ENCODE measurements at places on chromosomes 7 and 10.

DNA sequence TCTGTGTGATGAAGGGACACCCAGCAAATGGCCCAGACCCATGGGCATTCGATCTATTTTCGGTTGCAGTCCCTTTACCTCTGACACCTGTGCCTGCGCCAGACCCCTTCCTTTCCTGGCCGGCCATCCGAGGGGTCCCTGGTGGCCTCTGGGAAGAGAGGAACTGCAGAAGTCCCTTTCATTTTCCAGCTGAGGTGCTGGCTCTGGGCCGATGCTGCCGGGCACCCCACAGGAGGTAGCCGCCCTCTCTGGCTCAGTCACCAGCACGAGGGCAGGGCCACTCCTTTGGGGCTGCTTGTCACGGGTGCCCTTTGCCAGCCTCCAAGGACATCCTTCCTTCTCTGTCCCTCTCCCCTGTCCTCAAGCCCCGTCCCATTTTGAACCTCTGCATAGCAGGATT, 4.2 kb upstream of the ELN start:
- DNase-seq: no peak

DNA sequence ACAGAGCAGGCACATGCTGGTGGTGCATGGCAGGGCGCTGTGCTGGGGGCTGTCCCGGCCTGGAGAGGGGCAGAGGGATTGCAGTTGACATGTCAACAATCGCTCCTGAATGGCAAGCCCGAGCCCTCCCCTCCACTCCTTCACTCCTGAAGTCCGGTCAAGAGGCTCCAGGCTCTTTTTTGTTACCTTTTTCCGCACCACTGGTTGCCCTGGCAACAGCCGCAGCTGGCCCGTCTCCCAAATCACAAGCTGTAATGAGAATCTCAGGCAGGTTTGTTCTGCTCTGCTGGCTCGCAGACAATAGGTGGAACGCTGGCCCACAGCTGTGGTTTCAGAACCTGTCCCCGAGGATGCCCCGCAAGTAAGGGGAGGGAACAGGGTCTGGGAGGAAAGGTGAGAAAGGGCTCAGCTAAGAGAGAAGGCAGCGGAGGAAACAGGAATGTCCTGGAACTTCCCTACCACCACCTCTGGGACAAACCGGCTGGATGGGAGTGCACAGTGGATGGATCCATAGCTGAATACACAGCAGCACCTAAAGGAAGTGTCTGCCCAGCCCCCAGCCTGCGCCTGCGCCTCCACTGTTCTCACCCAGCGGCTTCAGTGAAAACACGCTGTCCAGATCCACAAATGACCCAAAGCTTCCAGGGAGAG, 58.9 kb downstream of the CALML3 start:
- DNase-seq: no peak

GRCh38 chr7:108299251-108299973, 156.8 kb downstream of the NRCAM start:
- no peak for DNase-seq

GRCh38 chr7:27315066-27315465, 72.5 kb downstream of the EVX1 start:
- no peak for DNase-seq

GRCh38 chr10:117496616-117497028, 45.9 kb upstream of the EMX2 start:
- peak; percentile 3 for DNase-seq

DNA sequence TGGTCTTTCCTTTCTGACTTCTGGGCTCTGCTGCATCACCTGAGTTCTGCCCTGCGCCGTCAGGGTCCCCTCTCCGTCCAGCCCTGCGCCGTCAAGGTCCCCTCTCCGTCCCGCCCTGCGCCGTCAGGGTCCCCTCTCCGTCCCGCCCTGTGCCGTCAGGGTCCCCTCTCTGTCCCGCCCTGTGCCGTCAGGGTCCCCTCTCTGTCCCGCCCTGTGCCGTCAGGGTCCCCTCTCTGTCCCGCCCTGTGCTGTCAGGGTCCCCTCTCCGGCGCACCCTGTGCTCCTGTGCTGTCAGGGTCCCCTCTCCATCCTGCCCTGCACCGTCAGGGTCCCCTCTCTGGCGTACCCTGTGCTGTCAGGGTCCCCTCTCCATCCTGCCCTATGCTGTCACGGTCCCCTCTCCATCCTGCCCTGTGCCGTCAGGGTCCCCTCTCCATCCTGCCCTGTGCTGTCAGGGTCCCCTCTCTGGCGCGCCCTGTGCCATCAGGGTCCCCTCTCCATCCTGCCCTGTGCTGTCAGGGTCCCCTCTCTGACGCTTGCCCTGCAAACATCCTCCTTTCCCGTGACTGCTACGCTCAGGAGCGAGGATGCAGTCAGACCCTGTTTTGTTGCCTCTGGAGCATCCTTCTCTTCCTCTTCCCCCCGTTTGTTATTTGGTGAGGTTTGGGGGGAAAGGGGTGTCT, 66.4 kb downstream of the INPP5A start:
- no peak for DNase-seq

DNA sequence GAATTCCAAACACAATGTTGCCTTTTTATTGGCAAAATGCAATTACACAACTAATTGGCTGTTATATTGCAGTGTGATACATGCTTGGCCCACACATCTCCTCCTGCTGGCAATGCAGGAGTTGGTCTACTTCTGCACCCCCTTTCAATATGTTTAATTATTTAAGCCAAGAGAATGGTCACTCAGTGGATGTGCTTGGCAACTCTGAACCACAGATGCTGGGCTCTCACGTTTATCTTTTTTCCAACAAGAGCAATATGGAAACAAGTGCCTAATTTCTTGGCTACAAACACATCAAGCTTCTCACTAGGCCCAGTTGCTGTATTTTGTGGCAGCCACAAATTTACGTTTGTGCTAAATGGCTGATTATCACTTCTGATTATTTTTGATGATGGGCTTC, 1149.2 kb upstream of the CELF2 start:
- DNase-seq: no peak
